ENCODE measurements at places on chromosomes 1 and 21.
A peak's percentile ranks its signal among the peaks of the same experiment; 100 is the strongest.

- no peaks in the 10 kb centered on the region for H3K36me3 ChIP-seq
- H3K27me3 ChIP-seq, result peaks cover 52% of the 10 kb centered on the region
- DNase-seq, result peak; percentile 56
- no peak overlapping the region for H3K4me3 ChIP-seq
- H3K27ac ChIP-seq, result no peak overlapping the region
These were observed 10.8 kb downstream of the INAVA start for GRCh38 chr1:200905411-200906052.

GRCh38 chr1:156956333-156956732 is 35.9 kb downstream of the LRRC71 start:
- H3K4me3 ChIP-seq, result no peak overlapping the region
- peaks cover 43% of the 10 kb centered on the region for H3K36me3 ChIP-seq
- H3K27me3 ChIP-seq, result no peaks in the 10 kb centered on the region
- H3K4me1 ChIP-seq, result peaks cover 22% of the 10 kb centered on the region

GRCh38 chr21:25961042-25961441 is 209.5 kb downstream of the APP start:
- H3K36me3 ChIP-seq, result no peaks in the 10 kb centered on the region
- H3K4me1 ChIP-seq, result peaks cover 3% of the 10 kb centered on the region
- no peak overlapping the region for H3K4me3 ChIP-seq
- no peak overlapping the region for H3K27ac ChIP-seq
- DNase-seq, result no peak

DNA sequence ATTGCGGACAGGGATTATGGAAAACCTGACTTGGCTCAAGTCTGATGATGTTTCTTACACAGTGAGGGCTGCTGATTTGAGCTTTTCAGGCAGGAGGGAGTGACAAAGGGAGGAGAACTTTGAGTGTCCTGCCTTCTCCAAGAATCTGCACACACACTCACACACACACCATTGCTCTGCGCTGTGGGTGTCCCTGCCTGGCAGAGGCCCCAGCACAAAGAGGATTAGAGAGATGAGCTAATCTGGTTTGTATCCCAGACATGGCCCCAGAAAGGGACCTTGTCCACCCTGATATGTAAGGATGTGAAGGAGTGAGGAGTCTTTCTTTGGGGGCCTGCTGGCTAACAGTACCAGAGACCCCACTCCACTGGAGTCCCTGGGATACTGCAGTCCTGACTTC is 5.9 kb upstream of the WNT2B start:
- no peak overlapping the region for H3K4me3 ChIP-seq
- no peaks in the 10 kb centered on the region for H3K36me3 ChIP-seq
- no peak for DNase-seq
- H3K27me3 ChIP-seq, result peaks cover 66% of the 10 kb centered on the region
- no peak overlapping the region for H3K27ac ChIP-seq

DNA sequence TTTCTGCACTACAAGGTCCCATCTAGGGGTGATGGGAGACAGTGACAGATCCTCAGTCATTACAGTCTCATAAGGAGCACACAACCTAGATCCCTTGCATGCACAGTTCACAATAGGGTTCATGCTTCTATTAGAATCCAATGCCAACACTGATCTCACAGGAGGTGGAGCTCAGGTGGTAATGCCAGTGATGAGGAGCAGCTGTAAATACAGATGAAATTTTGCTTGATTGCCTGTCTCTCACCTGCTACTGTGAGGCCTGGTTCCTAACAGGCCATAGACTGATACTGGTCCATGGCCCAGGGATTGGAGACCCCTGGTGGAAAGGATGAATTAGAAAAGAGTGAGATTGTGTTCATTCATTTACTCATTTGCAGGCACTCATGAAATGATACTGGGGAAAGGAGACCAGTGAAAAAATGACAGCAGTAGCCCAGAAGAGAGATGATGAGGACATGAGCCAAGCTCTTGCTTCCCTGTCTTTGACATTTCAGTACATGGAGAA is 251.6 kb upstream of the DUSP10 start:
- peaks cover 16% of the 10 kb centered on the region for H3K4me1 ChIP-seq
- H3K27me3 ChIP-seq, result no peaks in the 10 kb centered on the region
- no peaks in the 10 kb centered on the region for H3K36me3 ChIP-seq
- no peak for DNase-seq
- no peak overlapping the region for H3K27ac ChIP-seq
- H3K4me3 ChIP-seq, result no peak overlapping the region
